Activated CD4-positive, alpha-beta T cell treated with anti-CD3 and anti-CD28 coated beads, Interleukin-2, amount 50 U/mL, for 4 hours (primary cell): ENCODE measurements at places on chromosomes 7 and 10.

GRCh38 chr7:31938650-31939049 is 131.6 kb downstream of the PDE1C start:
- no peak for DNase-seq

DNA sequence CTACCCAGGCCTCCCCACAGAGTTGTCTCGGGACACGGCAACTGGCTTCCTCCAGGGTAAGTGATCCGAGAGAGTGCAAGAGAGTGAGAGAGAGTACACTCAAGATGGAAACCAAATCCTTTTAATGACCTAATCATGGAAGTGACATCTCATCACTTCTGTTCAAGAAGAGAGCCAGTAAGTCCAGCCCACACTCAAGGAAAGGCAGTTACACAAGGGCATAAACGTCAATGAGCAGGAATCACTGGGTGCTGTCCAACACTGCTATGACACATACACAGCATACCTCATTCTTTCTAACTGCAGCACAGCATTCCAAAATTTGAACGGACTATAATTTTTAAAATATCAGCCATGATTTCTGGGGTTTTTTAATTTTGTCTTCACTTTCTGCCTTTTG is 29.3 kb upstream of the OSBPL3 start:
- no peak for DNase-seq

DNA sequence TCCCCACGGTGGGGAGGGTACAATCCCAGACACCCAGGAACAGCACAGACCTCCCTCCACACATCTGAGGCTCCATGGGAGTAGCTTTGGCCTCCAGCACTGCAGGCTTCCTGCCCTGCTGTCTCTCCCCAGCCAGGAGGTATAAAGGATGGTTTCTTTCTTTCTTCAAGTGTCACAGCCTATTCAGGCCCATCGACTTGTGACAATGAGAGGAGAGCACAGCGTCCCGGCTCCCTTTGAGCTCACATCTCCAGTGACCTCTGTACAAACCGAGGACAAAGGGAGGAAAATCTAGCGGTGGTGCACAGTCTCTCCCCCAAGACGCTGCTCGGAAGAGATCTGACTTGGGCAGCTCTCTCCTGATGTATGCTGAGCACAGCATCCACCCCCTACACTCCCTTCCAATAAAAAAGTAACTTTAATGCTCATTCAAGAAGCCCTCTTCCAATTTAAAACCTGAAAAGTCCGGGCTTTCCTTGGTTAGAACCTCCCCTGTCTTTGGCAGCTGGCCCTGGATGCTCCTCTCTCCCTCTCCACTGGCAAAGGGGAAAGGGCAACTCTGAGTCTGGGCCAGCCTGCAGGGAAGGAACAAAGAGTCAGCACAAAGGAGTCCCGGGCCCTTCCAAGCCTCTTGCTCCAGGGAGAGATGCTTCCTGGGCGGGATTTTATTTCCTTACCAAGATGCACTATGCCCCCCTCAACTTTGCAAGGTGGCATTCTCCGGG is 18.0 kb downstream of the CHST15 start:
- DNase-seq, result no peak

DNA sequence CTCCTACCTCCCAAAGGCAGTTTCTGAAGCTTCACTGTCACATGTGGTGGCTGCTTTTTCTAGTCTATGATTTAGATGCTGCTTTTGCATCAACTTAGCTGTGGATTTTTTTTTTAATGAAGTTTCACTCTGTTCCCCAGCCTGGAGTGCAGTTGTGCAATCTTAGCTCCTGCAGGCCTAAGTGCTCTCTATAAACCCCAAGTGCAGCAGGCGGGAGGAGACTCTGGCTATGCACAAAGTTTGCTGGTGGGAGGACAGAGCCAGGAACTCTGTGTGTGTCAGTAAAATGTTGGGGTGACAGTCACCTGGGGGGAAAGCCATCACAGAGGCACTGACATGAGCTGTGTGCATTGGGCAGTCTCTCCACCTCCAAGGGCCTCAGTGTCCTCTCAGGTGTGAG is 138.8 kb upstream of the FAM20C start:
- DNase-seq, result no peak

DNA sequence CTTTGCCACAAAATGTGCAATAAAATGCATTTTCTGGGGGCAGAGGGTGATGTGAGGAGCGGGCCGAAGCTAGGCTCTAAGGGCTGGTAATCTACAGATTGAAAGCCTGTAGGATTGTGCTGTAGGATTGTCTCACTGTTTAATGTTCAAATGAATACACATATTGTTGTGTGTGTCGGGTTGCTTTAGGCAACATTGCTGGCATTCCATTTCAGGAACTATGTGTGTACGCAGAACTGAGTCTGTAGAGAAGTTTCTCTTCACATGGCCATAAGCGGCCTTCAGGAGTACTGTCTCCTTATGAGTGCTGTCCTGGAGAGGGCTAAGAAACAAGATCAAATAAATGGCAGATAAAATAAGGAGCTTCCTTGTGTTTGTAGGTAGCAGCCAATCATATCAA is 540.2 kb downstream of the GATA3 start:
- no peak for DNase-seq

GRCh38 chr10:88198023-88198422 is 334.6 kb downstream of the PTEN start:
- DNase-seq, result no peak

- DNase-seq, result no peak
These were observed 485.1 kb downstream of the SEMA3D start for GRCh38 chr7:84701524-84702306.

DNA sequence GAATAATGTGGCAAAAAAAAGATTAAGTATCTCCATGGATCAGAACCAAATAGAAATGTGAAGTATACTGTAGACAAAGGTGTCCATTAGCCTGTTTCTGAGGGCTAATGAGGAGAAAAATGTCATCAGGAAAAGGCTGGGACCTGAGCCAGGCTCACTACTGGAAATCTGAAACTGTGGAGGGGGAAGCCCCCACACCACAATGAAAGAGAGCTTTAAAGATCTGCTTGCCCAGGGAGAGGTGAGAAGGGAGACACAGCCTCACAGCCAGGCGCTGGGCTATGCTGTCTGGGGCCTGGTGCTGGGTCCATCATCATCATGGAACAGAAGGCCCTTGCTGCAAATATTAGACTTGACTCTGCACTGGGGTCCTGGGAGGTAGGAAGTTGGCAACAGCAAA is 90.4 kb downstream of the OSBPL3 start:
- no peak for DNase-seq

DNA sequence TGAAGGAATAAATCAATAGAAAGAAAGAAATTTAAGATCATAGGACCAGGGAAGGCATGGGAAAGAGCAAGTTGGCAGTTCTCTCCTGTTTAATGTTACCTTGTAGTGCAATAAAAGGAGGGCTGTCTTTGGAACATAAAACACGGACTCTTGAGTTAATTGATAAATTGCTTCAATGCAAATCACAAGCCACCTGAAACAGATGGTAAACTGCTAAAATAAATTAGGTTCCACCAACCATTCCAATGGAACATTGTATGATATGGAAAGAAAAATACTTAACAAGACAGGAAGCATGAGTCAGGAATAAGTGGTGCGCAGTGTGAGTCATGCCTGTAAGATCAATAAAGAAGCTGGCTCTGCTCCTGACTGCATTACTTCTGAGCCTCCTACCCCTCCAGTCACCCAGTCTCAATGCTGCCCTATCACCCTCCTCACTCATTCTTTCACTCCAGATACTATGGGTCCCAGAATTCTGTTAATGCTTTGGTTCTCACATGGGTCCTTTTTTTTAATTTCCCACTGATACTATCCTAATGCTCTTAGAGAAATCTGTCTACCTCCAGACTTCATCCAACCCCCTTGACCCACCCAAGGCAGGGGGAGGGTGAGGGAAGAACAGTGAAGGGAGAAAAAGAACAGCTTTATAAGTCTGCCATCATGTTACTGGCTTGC is 78.9 kb downstream of the LRRC17 start:
- no peak for DNase-seq

GRCh38 chr10:76306856-76307255 is 875.4 kb downstream of the LRMDA start:
- DNase-seq, result no peak

DNA sequence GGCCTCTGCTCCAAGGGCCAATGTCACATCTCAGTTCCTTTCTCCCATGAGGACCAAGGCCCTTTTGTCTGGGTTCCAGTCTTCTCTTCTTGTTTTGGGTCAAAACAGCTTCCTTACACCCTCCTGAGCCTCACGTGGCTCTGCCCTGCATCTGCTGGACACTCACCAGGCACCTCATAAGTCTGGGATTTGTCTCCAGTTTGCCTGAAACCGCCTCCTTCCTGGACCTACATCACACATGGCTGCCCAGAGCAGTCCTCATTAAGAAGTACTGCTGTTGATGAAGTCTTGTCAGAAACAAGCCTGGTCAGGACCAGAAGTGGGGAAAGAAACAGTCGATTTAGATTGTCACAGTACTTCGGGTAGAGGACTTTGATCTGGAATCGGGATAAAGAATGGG is 173.4 kb upstream of the BMPER start:
- no peak for DNase-seq

GRCh38 chr10:62815381-62816075 is 638 bp downstream of the EGR2 start:
- DNase-seq, result peak; percentile 32

DNA sequence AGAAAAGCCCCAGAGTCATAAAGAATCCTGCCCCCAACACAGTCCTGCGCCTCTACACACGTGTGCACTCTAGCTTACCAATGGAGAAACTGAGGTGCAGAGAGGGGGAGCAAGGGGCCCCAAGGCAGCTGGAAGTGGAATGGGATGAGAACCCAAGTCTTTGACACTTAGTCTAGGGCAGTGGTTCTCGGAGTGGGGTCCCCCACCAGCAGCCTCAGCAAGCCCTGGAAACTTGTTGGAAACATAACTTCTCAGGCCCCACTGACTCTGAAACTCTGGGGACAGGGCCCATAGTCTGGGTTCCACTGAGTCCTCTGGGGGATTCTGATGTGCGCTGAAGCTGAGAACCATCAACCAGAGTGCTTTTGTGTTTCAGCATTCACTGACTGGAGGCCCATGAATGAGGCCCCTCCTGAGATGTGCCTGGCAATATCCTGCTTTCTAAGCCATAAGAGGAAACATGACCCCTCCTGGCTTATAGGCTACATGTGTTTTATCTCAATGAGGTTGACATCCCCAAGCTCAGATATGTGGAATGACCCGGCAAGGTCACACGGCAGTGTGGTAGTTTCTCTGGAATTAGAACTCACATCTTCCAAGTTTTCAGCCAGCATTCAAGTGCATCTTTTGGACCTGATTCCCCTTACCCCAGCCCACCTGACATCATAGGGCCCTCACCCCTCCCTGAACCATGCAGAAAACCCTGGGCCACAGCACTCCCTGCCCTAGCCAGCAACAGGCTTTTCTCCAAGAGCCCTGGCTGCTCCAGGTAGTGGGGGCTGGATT is 147.3 kb upstream of the PCBD1 start:
- no peak for DNase-seq

- DNase-seq, result no peak
These were observed 111.2 kb downstream of the PTPRN2 start for GRCh38 chr7:158476331-158476932.

GRCh38 chr7:54827734-54828133 is 68.7 kb upstream of the SEC61G start:
- DNase-seq, result no peak

DNA sequence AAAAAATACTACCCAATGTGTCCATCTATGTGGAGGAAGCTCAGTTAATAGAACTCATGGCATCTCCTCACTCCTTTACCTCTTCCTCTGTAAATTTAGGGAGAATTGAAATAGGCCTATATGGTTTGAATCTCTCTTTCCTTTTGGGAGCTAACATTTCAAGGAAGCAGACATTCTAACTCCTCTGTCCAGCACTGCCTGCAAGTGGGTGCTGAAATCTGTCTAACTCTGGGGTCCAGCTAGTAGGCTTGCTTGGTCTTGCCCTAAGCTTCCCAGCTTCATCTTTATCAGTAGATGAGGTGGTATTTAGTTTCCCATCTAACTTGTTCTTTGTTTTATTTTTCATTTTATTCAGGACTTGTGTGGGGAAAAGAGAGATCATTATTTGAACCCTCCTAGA is 23.2 kb downstream of the CYCS start:
- DNase-seq, result no peak

- DNase-seq, result no peak
These were observed 21.3 kb upstream of the CPXM2 start for GRCh38 chr10:123912871-123913270.

DNA sequence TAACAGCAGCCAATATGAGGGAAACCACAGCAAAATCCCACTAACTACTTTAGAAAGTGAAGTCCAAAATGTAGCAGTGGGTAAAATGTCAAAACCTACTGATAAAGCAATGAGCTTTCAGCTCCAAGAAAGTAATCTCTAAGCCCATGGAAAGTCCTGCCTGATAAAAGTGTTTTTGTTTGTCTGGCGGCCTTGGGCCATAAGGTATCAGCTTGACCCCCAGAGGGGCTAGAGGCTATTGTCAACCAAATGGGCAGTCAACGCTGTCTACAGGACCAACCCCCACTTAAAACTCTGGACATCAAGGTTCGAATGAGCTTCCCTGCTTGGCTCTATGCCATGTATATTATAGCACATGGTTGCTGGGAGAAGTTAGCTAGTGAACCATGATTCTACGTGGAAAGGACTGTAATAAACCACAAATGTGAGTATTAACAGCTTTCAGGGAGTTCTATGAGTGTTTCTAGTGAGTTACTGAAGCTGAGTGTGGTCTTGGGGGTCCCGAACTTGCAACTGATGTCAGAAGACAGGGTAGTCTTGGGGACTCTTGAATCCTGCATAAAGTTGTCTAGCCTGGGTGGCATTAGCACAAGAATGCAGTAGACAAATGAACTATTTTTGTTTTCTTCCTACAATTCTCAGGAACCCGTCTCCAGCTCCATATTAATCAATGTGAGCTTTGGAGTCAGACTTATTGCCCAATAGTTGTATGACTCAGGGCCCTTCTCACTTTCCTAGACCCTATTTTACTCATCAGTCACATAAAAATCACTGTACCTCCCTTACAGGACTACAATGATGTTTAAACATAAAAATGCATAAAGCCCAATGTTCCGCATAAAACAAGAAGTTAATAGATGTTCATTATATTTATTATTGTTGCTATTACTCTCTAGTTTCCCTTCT is 164.9 kb downstream of the DGKI start:
- DNase-seq, result no peak

DNA sequence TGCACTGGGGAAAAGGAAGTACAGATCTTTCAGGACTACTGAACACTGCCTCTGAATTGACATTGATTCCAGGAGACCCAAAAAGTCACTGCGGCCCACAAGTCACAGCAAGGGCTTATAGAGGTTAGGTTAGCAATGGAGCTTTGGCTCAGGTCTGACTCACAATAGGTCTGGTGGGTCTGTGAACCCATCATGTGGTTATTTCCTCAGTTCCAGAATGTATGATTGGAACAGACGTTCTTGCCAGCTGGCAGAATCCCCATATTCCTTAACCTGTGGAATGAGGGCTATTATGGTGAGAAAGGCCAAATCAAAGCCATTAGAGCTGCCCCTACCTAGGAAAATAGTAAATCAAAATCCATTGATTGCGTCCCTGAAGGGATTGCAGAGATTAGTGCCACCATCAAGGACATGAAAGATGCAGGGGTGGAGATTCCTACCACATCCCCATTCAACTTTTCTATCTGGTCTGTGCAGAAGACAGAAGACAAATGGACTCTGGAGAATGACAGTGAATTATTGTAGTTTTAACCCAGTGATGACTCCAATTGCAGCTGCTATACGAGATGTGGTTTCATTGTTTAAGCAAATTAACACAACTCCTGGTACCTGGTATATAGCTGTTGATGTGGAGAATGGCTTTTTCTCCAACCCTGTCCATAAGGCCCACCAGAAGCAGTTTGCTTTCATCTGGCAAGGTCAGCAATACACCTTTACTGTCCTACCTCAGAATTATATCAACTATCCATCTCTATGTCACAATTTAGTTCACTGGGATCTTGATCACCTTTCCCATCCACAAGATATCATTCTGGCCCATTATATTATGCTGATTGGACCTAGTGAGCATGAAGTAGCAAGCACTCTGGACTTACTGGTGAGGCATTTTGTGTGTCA is 44.5 kb upstream of the PIK3CG start:
- DNase-seq, result no peak
